ENCODE measurements at places on chromosomes 4 and X. TPM values are rescaled to one million over a fixed set of nuclear protein-coding genes. Genes with fewer than 3 reads are reported as not detected.

The MAGED1 gene
- 66.3 TPM for total RNA-seq

The OPN1MW3 gene
- not detected for total RNA-seq

The CNGA1 gene
- not detected for total RNA-seq

The SLC25A31 gene
- total RNA-seq, result not detected

The PORCN gene
- total RNA-seq, result 8.9 TPM

The UGT2B11 gene
- not detected for total RNA-seq

The PLP1 gene
- total RNA-seq, result not detected

The STAP1 gene
- total RNA-seq, result 1.7 TPM

The POU4F2 gene
- total RNA-seq, result not detected

The AMOT gene
- total RNA-seq, result 14.7 TPM

The ALPK1 gene
- total RNA-seq, result 34.3 TPM

The ARL9 gene
- total RNA-seq, result not detected

The F8 gene
- total RNA-seq, result 12.7 TPM

The XAGE2 gene
- 5.2 TPM for total RNA-seq

The FANCB gene
- 1.2 TPM for total RNA-seq

The PCDH11X gene
- total RNA-seq, result not detected

The PRSS12 gene
- 5.4 TPM for total RNA-seq

The UGT2B15 gene
- total RNA-seq, result not detected

Data from upper lobe of right lung (tissue), 1 donor.